Sciatic nerve (tissue), 2 donors: ENCODE measurements at places on chromosomes 1 and 21.

DNA sequence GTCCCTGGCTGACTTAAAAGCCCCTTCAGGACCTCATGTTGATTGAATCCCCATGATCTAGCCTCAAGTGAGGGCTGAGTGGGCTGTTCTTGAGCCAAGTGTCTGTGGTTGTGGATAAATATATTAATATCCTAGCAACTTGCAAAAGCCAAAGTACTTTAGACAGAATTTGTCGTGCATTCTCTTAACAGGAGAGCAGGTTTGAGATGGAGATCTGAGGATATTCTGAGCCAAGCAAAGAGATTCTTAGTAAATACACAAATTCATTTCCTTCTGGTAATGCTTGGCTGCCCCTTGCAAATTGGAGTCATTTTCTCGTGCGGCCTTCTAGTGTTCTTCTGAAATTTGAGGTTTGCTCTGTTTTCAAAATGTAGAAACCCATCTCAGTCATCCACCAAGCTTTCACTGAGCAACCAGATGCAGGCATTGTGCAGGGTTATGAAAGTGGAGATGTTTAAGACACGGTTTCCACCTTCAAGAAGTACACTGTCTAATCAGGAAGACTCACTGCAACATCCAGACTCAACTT is 242.1 kb upstream of the JUN start:
- no peak for DNase-seq

DNA sequence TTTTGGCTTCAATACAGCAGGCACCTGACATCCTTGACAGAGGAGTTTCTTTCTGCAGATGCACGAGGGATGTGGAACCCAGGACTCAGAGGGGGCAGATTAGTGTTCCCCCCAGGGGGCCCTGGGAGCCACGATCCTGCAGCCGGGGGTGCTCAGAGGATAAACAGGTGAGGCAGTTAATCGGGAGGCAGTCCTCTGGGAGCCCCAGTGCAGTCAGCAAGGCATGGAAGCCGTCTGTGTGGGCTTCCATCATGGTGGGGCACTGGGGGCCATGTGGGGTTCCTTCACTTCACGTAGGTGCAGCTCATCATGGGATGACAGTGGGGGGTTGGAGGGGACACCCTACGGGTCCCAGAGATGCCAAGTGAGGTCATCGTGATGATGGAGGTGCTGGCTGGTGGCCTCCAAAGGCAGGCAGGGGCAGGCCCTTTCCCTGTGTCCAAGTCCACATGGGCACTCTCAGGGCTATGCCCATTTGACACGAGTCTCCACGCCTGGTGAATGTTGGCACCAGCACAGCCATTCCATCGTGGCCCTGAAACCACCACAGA is 59.3 kb upstream of the ABCG1 start:
- DNase-seq: no peak

- no peak for DNase-seq
These were observed 501.0 kb upstream of the USP24 start for GRCh38 chr1:55716151-55716550.

GRCh38 chr1:7993593-7994479 is 32.3 kb downstream of the ERRFI1 start:
- no peak for DNase-seq

DNA sequence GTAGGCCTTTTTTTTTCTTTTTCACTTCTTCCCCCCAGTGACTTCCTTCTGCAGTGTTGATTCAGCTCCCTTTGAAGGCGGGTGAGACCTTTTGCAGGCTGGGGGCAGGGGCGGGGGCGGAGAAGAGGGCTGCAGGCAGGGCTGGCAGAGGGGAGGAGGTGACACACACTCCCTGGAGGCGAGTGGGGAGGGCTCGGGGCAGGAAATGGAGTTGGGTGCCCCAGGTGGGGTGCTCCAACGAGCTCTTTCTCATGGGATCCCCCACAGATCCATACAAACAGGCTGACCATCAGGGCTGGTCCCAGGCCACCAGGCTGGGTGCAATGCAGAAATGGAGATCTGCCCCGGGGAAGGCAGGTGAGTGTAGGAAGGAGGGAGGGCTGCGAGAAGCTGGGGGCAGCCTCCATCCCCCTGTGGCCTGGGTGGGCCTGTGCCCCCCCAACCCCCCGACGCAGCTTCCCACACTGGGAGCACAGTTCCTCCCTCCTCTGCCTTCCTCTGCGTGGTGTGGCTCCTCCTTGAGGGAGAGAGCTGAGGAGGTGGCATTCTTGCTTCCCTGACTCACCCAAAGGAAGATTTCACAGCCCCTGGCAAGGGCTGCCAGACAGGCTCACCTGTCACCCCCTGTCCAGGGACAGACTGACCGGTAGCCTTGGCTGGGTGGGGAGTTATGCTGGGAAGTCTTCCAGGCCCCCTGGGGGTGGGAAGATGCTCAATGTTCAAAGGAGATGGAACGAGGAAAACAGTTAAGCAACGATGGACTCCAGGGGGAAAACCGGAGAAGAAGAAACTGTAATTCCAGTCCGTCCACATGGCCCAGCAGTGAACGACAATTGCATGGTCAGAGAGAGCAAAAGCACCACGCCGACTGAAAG is 7.1 kb upstream of the ITGB2 start:
- no peak for DNase-seq
